ENCODE measurements at places on chromosomes 6 and 20. TPM values are rescaled to one million over a fixed set of nuclear protein-coding genes. Genes with fewer than 3 reads are reported as not detected.

PGC gene
- total RNA-seq, result not detected

GSTA3 gene
- not detected for total RNA-seq

RAB44 gene
- under 0.01 TPM for total RNA-seq

NFYA gene
- total RNA-seq, result 18.8 TPM

NFS1 gene
- 20.0 TPM for total RNA-seq

PI16 gene
- not detected for total RNA-seq
